SJSA1 (cell line): ENCODE measurements at places on chromosomes 3 and 15.

GRCh38 chr15:67747921-67748320 is 77.4 kb upstream of the SKOR1 start:
- no peak for DNase-seq

DNA sequence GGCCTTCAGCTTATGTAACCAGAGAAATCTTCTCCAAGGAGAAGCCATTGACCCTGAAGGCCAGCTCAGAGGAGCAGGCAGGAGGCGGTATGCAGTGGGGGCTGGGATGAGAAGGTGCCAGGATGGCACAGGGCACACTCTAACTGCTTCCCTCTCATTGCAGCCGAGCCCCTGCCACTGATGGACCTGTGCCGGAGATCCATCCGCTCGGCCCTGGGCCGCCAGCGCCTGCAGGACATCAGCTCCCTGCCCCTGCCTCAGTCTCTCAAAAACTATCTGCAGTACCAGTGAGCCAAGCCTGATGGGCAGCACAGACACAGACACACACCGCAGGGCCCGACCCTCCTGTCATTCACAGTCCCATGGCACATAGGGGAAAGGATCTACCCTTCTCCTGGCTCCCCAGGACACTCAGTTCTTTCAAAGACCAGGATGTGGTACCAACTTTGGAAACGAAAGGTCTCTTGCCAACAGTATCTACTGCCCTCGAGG is 84.6 kb upstream of the PXYLP1 start:
- no peak for DNase-seq

GRCh38 chr15:78225783-78226541 is 8.4 kb downstream of the ACSBG1 start:
- DNase-seq, result no peak

DNA sequence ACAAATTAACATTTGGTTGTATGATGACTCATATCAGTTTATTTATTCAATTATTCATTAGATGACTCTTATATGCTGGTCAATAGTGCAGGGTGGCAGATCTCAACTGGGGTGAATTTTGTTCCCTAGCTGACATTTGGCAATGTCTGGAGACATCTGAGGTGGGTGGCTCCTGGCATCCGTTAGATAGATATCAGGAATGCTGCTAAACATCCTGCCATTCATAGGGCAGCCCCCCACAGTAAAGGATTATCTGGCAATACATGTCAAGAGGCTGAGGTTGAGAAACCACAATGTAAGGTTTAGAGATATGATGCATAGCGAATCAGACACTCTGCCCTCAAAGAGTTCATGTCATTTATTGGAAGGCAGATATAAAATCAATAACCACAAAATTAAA is 719.9 kb downstream of the CADM2 start:
- DNase-seq, result no peak

- DNase-seq, result peak; percentile 64
These were observed 455 bp upstream of the SNAP23 start for GRCh38 chr15:42494998-42495360.

- DNase-seq, result no peak
These were observed 31.1 kb downstream of the ADAMTS17 start for GRCh38 chr15:100310513-100311153.

DNA sequence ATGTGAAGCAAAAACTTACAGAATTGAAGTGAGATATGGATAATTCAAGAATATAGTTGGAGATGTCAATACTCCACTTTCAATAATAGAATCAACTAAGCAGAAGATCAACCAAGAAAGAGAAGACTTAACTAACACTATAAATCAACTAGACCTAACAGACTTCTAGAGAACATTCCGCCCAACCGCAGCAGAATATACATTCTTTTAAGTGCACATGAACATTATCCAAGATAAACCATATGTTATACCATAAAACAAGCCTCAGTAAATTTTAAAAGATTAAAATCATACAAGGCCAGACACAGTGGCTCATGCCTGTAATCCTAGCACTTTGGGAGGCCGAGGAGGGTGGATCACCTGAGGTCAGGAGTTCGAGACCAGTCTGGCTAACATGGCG is 5.5 kb upstream of the TEX55 start:
- DNase-seq, result no peak

DNA sequence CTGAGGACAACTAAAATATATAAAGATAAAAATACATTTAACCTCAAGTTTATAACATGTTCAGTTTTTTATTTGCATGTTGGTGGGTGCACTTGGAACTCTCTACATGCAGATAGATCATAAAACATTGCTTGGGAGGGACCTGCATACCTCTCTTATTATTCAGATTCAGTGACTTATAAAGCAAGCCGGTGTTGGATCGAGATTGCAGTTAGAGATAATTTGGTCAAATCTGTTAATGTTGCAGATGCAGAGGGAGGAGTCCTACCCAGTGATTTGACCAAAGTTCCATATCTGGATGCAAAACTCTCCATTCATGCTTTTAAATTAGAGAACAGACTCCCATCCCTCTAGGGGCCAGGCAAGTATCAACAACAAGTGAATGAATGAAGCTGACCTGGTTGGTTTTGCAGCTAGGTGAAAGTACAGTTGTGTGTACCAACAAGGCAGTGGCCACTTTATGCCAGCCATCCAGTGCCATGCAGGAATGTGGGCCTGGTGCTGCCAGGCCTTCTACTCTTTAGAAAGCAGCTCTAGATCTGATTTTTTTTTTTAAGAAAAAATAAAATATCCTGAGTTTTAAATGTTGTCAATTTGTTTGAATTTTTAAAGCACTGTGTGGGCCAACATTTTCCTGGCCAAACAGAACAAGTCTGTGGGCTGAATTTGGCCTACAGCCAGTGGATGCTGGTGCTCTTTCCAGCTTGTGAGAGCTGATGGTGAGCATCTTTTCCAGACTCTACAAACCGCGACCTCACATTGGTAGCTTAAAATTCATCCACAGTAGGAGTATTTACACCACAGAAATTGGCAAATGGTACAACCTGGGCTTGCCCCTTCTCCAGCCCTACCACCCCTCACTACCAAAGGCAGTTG is 12.3 kb downstream of the CDIN1 start:
- no peak for DNase-seq

- no peak for DNase-seq
These were observed 192.2 kb upstream of the TPM1 start for GRCh38 chr15:62850318-62850717.

GRCh38 chr15:58545307-58546065 is 113.7 kb downstream of the LIPC start:
- DNase-seq, result no peak

DNA sequence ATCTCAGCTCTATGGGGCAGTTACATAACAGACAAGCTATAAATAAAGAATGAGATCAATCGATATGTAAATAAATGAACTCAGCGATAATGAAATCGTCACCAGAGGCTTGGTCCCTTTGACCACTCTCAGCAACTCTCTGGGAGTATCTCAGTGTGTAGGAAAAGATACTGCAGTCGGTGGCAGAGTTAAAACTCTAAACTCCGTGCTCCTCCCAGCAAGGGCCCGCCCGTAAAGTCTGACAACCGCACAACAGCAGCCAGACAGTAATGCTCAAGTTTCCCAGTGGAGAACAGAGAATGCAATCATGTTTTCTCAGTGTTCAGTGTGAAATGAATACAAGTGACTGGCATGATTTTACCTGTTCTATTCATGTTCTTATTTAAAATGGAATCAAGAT is 28.3 kb upstream of the IGF1R start:
- DNase-seq, result peak; percentile 17

- DNase-seq, result no peak
These were observed 10.4 kb downstream of the NSMCE3 start for GRCh38 chr15:29259233-29259632.
